ENCODE measurements at places on chromosomes 7 and 10.

DNA sequence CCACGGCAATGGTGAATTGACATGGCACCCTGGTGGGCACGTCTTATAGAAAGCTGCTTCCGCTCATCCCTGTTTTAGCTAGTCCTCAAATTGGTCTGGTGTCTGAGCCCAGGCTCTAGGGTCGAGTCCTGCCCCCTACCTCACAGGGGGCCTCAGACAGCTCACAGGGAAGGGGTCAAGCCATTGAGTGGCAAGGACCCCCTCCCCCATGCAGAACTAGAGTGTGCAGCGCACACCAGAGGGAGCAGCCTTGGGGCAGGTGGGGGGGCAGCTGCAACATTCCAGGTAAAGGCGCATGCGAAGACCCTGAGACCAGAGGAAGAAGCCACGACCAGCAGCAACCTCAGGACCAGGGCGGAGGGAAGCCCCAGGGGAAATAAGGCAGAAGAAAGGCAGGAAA, 240.4 kb upstream of the PPP2R2D start:
- no peak for DNase-seq

DNA sequence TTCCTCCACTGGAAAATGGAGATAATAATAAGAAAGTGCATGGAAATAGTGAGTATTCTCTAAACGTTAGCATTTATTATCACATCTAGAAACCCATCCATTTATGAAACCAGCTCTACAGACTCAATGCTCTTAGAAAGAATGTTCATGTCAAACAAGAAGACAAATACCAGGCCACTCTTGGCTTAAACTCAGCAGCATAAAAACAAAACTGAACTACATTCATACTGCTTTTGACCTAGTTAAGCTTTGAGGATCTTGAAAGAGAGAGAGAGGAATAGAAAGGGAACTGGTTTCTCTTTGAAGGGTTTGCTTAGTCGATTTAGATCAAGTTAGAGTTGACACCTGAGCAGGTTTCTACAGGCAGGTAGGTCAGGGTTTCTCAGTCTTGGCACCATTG, 332.9 kb upstream of the PRKCQ start:
- no peak for DNase-seq

DNA sequence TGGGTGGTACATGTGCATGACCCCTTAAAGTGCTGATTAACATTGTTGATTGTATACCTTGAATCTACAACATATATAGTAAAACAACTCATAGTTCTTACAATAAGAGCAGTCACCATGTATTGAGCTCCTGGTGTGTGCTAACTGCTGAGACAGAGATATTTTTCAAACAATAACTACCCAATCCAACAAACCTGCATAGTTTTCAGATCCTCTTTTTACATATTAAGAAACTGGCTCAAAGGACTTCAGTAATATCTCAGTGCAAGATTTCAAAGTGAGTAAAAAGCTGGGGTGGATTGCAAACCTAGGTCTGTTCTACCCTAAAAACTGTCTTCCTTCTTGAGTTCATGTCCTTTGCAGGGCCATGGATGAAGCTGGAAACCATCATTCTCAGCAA, 272.2 kb downstream of the SNX13 start:
- DNase-seq = no peak

DNA sequence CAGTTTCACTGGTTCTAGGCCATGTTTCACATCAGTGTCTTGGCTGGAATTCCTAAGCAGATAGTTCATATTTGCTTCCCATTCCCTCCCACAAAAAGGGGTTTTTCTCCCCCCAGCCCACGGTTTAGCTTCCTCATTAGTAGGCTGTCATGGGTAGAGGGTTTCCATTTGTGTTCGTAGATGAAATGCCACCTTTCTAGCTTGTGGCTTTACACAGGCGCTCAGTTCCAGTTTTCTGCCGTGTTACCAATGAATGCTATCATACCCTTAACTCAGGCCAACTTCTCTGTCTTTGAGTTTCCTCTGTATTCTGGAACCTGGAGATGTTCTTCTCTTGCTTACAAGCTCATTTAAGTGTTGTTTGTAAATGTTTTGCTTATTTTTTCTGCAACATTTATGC, 26.8 kb downstream of the CALD1 start:
- DNase-seq = no peak

DNA sequence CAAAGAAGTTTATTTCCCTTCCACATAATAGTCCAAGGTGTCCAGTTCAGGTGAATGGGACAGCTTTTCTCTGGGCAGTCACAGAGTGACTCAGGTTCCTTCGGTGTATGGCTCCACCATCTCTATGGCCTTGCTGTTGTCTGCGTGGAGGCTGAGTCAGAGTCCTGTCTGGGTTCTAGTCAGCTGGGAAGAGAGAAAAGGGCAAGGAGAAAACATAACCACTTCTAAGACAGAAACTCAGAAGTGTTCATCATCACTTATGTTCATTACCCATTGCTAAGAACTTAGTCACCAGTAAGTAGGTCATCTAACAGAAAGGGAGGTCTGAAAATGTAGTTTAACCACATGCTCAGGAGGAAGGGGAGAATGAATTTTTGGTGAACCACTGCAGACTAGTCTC, 32.4 kb upstream of the CCDC7 start:
- DNase-seq = peak; percentile 10

DNA sequence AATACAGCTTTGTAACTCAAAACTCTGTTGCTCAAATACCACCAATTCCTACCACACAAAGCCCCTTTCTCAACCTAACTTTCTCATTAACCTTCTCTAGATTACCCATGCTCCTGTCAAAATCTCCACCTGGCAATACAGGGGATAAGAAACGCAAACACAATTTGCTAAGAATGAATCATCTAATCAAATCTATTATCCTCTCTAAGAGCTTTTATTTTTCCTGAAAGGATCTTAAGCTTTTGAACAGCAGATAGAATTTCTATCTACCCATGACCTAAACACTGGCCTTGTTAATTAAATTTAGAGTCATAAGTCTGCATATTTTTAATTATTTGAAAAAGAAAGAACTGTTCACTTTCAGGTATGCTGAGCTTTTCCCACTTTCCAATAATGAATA, 98.3 kb downstream of the HBP1 start:
- DNase-seq = no peak

DNA sequence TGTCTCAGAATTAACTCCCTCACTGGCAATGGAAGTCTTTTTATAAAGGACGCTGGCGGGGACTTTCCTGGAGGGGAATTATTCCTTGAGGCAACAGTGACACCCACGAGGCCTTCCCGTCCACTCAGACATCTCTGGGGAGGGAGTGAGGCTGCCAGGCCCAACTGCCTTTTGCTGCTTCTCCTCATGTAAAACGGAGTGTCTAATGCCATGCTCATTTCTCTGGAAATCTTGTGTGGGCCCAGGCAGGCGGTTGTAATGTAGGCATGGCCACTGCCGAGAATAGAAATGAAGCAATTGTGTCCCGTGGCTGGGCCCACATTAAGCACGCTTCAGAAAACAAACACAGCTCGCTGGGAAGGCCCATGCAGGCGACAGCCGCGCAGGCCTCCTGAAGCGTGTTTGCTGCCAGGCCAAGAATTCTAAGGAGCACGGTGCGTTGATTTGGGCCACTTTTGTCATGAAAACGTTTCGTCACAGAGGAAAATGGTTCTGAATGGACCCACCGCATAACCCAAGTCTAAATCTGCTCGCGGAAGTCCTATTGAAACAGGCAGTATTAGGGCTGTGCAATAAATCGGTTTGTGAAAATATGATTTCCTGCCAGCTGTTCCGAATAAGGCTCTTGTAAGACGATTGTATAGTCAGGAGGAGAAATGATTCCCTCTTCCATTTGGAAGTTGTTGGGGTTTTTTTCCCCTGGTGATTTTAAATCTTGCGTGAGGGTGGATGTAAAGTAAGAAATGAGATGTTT, 104.2 kb upstream of the CHST15 start:
- DNase-seq = no peak

DNA sequence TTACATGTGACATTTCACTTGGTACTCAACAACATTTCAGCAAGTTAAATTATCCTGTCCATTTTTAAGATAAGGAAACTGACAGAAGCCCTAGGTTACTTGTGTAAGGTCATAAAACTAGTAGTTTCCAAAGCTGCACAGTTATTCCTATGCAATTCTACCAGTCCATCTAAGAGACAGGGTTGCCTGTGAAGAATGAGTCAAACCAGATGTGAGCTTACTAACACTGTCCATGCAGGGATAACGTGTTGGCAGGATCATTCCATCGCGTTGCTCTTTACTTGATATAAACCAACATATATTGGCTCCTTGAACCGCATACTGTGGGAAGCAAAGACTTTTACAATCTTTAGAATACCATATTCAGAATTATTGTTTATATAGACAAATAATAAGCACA, 280.9 kb upstream of the HGF start:
- DNase-seq = no peak

DNA sequence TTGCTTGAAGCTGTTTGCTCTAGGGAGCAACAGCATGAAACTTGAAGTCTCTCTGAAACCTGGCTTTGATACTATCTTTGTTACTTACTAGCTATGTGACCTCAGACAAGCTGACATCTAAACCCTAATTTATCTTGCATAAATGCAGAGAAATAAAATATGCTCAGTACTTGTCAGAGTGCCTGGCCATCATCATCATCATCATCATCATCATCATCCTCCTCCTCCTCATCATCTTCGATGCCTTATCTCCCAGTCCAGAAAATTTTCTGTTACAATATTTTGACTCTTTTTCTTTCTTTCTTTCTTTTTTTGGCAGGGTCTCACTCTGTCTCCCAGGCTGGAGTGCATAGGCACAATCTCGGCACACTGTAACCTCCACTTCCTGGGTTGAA, 34.8 kb upstream of the TAX1BP1 start:
- no peak for DNase-seq

- DNase-seq = no peak
These were observed 4.9 kb downstream of the ZDHHC16 start for GRCh38 chr10:97450828-97451227.

DNA sequence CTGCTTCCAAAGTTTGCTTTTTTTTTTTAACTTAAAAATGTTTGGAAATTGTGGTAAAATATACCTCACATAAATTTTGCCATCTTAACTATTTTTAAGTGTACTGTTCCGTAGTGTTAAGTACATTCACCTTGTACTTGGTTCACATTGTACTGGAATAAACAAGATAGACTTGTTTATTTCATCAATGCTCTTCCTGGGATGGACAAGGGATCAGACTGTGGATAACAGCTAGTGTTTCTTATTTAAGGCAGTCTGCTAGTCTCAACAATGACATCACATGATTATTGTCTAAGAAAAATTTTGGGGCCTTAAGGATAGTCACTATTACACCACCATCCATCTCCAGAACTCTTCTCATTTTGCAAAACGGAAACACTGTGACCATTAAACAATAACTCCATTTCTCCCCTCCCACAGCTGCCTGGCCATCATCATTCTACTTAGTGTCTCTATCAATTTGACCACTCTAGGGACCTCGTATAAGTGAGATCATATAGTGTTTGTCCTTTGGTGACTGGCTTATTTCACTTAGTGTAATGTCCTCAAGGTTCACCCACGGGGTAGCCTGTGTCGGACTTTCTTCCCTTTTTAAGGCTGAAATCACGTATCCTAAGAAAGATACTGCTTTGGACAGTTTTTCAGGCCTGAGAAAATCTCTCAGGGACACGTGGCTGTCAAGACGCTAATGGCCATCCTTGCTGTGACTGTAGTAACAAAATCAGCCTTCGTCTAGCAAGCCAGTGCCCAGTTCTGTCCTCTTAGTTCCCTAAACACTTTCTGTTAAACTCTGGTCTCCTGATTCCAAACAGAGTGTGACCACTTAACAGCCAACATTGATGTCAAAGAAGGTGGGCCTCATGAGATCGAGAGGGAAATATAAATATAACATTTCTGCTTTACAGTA, 305.2 kb downstream of the FRMD4A start:
- no peak for DNase-seq
